Left renal pelvis (tissue), 4 donors: ENCODE measurements at places on chromosomes 16 and 17. TPM values are rescaled to one million over a fixed set of nuclear protein-coding genes. Genes with fewer than 3 reads are reported as not detected.

- no peak for DNase-seq
Measured at GRCh38 chr16:6547131-6547530, 785.5 kb upstream of the RBFOX1 start.

- no peak for DNase-seq
Measured at GRCh38 chr17:10115536-10115932, 82.9 kb downstream of the GAS7 start.

GRCh38 chr17:32755045-32755805 lies 121.7 kb downstream of the MYO1D start:
- peak; percentile 25 for DNase-seq

Gene DNASE1L2
- polyA plus RNA-seq, result 0.97 TPM
